ENCODE measurements at places on chromosomes 7 and 10.
A peak's percentile ranks its signal among the peaks of the same experiment; 100 is the strongest.

DNA sequence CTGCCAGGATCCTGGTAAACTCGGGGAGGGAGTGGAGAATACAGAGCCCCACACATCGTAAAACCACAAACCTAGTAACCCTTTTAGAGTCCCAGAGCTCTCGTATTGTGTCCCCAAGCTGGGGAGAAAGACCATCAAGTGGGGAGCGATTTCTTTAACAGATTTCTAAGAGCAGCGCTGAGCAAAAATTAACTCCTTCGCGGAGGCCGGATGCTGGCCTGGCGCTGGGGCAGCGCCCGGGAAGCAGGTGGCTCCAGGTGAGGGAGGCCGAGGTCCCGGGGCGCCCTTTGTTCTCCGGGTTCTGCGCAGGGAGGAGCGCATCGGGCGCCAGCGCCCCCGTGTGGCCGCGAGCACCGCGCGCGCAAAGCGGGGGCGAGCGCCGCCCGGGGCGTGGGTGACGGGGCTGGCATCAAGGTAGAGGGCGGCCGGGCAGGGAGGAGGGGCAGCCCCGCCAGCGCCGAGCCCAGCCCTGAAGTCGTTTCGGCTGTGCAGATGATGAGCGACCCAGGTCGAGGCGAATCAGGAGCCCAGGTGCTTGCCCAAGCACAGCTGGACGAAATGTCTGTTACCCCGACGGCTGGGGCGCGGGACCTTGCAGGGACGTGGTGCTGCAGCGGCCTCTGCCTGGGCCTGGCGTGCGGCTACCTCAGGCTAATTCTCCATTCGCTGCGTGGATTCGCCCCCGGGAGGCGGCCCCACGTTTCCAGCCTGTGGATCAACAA, 10.4 kb upstream of the FGFR2 start:
- DNase-seq = peak; percentile 56

GRCh38 chr10:5545778-5546710, 21.3 kb downstream of the CALML3 start:
- no peak for DNase-seq

- DNase-seq = no peak
These were observed 74.6 kb downstream of the WAPL start for GRCh38 chr10:86446987-86447386.

DNA sequence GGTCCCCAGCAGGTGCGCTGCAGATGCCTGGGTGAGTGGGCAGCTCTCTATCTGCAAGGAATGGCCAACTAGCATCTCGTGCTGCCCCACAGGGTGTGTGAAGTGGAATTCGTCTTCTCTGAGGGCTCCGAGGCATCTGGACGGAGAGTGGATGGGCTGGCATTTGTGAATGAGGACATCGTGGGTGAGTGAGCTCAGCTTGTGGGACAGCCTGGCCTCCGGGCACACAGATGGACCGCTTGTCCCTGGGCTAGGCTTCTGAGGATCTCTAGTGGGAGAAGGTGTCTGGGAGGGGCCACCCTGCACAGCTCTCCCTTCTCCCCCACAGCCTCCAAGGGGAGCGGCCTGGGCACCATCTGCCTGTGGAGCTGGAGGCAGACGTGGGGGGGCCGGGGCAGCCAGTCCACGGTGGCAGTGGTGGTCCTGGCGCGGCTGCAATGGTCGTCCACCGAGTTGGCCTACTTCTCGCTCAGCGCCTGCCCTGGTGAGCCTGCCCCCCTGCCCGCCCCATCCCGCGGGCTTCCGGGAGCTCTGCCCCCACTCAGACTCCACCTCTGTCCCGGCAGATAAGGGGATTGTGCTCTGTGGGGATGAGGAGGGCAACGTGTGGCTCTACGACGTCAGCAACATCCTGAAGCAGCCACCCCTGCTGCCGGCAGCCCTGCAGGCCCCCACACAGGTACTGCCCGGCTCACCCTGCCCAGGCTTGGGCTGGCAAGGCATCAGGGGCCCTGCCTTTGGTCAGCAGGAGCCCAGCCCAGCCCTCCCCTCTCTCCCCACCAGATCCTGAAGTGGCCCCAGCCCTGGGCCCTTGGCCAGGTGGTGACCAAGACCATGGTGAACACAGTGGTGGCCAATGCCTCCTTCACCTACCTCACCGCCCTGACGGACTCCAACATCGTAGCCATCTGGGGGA, 6.3 kb downstream of the POLR2J start:
- DNase-seq = no peak

GRCh38 chr7:75916685-75917634, 2.0 kb downstream of the POR start:
- DNase-seq = no peak

DNA sequence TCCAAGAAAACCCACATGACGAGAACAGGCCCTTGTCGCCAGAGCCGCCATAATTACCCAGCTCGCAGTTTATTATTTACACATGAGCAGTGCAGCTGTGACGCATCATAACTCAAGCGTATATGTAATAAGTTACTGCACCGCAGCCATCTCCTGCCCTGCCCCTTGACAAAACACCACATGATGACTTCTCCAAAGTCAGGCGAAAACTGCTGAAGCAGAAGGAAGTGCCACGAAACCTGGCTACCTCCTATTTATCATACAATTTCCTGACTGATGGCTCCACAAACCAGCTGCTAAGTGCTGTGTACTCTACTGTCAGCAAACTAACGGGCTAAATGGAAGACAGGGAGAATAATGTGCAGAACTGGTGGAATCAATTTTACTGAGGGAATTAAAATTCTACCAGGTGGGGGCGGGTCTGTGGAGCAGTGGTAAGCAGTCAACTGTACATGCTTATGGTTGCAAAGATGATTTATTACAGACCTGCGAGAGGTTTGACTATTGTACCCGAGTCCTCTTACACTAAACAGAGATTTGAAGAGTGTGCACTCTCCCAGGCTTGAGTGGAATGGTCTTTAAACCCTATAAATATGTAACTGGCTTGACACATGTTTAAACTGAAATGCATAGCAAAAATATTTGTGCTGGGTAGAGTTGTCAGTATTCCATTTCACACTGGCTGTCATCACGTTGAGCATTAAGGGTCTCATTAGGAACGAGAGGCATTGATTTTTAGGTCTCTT, 156.0 kb downstream of the GLI3 start:
- peak; percentile 93 for DNase-seq

DNA sequence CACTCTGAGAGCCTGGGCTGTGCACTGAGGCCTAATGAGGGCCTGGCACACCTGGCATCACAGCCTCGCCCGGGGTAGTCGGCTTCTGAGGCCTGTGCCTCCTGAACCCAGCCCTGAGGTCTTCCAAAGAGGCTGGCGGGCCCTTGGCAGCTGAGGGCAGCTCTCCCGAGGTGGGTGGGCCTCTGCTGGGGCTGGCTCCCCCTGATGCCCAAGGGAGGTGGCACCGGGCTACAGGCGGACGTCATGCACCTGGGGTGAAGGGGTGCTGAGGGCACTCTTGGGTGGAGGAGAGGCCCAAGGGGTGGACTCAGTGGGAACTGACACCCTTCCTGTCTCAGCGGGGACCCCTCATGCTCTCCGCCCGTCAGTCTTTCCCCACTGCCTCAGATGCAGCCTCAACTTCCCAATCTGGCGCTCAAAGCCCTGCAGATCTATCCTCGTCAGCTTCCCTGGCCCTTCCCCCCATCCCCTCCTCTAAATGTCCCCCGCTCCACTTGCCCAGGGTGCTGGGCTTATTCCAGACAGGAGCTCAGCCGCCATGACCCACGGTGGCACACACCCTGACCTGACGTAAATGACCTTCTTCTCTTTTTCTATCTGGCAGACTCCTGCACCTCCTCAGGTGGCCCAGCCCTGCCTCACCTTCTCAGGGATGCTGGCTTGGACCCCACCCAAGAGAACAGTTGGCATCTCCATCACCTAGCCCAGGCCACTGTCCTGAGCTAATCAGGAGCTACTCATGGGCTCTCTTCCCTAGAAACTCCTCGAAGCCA, 38.2 kb downstream of the MYL10 start:
- no peak for DNase-seq

DNA sequence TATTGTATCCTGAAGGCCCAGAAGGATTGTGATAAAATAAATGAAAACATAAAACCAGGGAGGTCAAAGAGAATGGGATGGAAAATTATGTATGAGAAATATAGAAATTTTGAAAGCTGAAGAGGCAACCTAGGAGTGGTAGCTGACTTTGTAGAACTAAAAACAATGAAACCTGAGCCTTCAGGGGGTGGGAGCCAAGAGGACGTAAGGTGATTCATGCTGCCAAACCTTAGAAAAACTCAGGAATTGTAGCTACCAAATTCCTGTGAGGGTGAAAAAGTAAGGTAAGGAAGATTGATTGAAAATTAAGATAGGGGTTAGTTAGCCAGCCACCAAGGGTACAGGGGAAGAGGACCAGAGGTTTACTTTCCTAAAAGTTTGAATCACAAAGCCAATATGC, 213.2 kb downstream of the KCND2 start:
- no peak for DNase-seq

DNA sequence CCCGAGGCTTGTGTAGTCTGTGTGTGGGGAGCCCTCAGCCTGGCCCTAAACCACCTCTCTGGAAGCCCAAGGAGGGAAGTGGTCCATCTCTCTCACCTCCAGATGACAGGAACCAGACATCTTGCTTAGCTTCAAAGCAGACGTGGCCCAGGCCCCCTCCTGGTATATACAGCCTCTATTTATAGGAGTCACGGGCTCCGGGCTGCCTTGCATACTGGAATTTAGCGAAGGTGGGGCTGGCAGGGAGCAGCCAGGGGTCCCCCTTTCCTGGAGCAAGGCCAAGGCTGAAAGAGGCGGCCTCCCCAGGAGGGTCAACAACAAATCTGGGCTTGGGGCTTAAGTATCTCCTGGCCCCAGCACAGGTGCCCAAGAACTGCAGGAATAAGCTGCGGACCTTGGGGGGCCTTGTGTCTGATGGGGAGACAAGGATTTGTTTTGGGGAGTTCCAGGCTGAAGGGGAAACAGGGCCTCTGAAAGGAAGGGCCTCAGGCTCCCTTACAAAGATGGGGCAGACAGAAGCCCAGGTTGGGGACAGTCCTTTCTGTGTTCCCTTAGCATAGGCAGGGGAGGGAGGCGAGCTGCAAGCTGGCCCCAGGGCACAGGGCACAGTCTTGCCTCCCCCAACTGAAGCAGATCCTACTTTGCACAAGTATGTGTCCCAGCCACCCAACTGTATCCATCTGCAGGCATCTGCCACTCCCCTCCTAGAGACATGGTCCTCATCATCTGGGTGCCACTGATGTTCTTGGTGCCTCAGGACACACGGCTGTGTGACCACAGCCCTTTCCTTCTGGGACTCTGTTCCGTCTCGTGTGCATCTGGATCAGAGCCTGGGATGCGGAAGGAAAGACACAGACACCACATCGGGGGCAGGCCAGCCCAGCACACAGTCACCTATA, 11.9 kb downstream of the ZCCHC24 start:
- DNase-seq = no peak

DNA sequence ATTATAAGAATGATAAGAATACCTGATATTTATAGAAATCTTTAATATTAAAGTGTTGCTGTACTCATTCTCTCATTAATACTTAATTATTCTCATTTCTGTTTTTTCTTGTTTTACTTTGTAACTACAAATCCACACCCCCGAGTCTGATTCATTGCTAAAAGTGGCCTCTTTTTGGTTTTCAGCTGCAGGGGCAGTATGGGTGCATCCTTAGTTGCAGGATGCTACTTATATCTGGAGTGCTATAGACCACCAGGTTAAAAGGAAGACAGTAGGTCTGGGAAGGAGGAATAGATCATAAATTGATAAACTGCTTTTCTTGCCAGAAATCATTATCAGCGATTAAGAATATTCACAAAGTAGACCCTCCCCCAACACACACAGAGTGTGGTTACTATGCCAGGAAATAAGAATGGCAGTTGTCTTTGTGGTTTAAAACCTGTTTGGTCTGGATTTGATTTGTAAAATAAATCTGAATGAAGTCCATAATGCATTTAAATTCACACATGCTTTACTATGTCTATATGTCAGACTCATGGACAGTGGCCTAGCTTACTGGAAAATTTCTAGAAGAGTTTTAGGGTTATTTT, 96.5 kb downstream of the NRF1 start:
- peak; percentile 39 for DNase-seq

DNA sequence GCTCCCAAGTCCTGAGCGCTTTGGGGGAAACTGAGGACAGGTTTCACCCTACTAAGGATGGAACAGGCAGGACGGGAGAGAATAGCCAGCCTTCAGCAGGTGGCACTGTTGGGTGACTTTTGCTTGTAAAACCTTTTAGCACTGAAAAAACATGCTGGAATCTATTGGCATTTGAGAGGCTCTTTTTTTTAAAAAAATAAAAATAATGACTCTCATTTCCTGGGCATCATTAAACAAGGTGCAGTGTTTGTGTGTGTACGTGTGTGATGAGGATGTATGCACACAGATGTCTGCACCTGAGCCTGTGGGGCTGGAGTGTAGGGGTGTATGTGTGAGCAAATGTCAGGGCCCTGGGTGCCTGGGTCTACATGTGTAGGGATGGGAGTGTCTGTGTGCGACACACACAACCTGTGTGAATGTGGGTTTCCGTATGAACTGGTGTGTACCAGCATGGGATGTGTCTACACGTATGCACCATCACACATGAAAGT, 177.9 kb downstream of the RPS24 start:
- peak; percentile 60 for DNase-seq

- no peak for DNase-seq
These were observed 4.4 kb downstream of the SMIM30 start for GRCh38 chr7:113113912-113114311.

DNA sequence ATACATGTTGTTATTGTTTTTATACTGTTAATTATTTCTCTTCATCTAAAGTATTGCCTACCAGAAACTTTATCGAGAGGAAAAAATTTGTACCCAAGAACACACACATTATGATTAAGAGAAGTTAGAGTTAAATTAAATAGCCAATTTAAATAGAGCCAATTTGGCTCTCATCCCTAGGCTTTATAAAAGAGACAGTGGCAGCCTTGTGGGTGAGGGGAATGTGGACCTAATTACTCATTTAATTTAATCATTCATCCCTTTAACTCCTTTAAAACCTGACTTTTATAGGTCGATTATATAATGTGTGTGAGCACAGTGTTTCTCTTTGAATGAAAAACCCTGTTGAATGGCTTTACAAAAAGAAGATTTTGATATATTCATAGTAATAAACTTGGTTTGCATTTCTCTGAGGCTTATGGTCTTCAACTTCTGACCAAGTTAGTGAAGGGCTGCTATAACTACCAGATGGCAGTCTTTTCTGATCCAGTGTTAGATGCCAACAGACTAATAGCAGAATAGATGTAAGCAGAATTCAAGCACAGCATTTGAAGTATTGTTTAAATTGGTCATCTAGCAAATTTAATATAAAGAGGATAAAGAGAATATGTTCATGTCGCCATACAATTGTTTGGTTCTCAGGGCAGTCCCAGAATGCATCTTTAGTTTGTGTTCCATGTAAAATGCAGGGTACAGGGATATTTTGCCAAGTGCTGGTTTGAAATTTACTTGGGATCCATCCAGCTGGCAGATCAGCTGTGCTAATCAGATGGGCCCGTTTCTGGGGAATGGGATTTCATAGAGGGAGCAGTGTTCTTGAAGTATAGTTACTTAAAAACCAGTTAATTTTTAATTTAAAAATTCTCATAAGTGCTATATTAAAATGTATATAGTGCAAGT, 25.3 kb downstream of the ADD3 start:
- DNase-seq = no peak

- DNase-seq = no peak
These were observed 38.7 kb downstream of the GNA12 start for GRCh38 chr7:2805213-2805944.

All from common myeloid progenitor, CD34-positive (primary cell).